ENCODE measurements at places on chromosomes 7 and 10.
A peak's percentile ranks its signal among the peaks of the same experiment; 100 is the strongest.

DNA sequence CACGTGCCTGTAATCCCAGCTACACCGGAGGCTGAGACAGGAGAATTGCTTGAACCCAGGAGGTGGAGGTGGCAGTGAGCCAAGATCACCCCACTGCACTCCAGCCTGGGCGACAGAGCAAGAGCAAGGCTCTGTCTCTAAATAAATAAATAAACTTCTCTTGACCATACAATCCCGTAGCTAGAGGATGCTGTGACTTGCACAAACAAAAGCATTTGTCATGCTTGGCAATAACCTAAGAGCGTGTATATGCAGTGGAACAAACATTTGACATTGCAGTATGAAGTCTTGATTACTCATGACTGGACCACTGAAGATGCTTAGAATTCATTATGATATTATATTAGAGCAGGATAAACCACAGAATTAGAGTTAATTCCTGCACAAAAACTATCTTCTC lies 1.4 kb upstream of the C7orf57 start:
- no peak for DNase-seq

GRCh38 chr10:13038391-13038790 lies 36.9 kb upstream of the CCDC3 start:
- DNase-seq = no peak

DNA sequence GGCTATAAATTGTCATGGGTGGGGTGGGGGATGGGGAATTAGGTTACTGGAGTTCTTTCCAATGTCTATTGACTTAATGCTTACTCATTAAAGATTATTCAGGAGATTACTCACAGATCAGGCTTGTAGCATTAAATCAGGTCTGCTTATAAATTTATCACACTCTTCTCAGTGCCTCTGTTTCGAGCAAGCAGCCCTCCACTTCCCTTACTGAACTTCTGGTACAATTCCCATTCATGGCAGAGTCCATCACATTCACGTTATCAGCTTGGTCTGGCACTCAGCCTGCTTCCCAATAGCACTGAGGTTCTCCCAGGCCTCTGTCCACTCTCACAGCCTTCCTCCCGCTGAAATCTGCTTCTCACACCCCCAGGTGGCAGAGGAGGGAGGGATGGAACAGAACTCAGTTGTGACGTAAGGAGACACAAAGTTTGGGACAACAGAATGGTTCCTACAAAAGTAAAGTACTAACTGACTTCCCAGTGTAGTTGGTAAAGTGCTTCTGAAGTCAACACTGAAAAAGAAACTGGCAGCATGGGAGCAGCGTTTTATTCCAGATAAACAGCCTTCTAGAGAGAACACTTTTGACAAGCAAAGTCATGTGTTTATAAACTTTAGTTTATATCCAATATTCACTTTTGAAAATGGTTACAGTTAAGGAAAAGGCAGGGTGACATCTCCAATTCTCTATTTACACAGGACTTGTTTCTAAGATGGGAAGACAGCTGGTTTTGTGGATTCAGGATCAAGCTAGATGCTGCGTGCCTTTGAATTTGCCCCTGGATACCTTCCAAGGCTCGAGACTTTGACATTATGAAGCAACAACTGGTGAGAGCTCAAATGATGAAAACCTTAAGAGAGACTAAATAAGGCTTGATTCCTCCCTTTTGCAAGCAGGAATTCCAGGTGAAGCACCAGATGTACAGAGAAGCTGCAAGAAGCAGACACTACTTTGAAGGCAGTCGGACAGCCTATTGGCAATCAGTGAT lies 81.4 kb downstream of the ATXN7L1 start:
- no peak for DNase-seq

- DNase-seq = no peak
These were observed 1.7 kb downstream of the SFXN3 start for GRCh38 chr10:101032637-101033224.

- DNase-seq = no peak
These were observed 365.5 kb downstream of the GALNT17 start for GRCh38 chr7:71497256-71497946.

DNA sequence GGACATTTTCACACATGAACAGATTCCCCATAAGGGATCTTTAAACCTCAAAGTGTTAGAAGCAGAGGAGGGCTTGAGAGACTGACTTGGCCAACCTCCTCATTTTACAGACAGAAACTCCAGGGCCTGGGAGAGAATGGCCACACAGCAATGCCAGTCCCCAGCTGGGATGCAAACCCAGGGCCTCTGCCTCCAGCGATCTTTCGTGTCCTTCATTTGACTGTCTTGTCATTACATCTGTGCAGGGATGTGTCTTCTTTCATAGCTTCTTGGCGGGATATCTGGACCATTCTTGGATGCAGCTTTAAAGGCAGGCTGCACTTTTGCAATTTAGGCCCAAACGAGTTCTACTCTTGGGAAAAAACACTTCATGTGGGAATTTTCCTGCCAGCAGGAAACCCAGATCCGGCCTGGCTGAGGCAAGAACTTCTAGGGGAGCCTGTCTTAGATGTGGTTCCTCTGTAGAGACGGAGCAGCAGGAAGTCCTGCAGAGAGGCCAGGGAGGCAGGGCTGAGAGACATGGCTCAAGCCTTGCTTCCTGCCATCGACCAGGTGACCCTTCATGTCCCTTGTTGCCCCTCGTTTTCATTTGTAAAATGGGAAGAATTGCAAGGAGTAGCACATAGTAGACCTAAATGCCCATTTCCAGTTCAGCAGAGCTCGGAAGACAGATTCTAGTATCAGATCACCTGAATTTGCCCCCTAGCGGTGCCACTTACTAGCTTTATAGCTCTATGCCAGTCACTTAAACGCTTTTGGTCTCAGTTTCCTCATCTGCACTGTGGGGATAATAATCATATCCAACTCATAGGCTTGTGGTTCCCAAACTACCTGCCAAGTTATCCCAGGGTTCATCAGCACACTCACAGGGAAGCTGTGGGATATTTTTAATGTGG lies 43.9 kb upstream of the SLC29A3 start:
- no peak for DNase-seq

GRCh38 chr7:24821045-24821753 lies 63.9 kb upstream of the GSDME start:
- DNase-seq = peak; percentile 9

DNA sequence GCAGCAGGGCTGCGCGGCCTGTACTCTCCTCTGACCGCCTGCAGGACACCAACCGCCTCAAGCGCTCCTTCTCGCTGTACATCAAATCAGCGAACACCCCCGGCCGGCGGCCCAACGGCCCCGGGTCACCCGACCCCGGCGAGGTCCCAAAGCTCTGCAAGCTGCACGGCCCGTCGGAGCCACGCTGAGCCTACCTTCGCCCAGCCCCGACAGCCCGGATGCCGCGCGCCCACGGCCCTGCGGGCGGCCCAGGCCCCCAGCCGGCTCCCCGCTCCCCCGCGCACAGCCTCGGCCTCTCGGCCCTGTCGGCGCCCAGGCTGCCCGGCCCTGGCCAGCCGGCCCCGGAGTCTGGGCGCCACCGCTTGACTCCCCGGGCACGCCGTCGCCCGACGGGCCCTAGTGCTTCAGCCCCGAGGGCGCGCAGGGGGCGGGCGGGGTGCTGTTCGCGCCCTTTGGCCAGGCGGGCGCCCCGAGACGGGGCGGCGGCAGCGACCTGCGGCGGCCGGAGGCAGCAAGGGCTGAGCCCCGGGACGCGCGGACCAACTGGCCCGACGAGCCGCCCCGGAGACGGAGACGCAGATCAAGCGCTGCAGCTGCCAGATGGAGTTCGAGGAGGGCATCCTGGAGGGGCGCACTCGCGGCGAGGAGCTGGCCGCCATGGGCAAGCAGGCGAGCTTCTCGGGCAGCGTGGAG lies 11.1 kb upstream of the SEC24C start:
- DNase-seq = no peak

DNA sequence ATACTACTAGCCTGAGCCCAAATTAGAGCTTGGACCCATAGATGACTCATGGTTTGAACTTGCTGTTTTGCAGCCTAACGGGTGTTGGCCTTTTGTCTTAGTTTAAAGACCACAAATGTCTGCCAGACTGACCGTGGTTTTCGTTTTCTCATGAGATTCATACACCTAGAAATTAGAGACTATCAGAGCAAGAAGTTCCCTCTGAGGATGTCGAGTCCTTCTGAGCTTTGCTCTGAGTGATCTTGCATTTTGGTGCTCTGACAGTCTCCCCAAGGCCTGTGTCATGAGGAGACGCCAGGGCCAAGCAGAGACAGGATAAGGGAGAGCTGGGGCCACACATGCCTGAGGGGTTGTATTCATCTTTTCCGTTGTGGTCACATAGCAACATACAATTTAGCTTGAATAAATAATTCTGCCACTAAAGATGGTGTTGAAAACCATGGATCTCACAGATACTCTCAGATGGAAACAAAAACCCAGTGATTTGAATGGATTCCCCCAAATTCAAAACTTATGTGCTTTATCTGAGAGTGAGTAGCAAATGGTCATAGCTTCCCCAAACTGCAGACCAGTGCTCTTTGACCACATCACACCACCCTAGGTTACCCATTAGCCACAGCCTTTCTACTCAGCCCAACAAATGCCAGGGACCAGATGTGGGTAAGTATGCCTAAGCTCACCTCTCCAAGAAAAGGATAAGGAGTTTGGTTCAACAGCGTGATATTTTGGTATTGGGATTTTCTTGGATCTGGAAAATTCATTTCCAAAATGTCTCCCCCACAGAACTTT lies 762.0 kb upstream of the IGFBP3 start:
- no peak for DNase-seq

- peak; percentile 30 for DNase-seq
These were observed 457 bp downstream of the ACADSB start for GRCh38 chr10:123009105-123009820.

GRCh38 chr7:143280566-143280965 lies 4.2 kb upstream of the TMEM139 start:
- no peak for DNase-seq

GRCh38 chr10:125379592-125379991 lies 219.2 kb upstream of the CTBP2 start:
- DNase-seq = no peak

DNA sequence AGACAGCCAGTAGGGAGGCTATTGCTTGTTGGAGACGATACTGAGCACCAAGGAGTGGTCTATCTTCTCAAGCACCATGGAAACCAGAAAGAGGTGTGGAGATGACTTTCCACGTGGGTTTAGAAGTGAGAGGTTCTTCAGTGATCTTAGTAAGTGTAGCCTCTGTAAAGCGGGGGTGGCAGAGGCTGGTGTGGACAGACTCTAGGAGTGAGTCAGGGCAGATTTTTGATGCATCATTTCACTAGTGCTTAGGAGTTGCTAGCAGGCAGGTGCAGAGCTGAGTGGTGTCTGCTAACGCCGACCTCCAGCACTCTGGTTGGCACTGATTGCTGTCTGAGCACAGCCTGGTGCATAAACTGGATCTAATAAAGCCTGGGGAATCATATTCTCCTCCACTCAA lies 78.4 kb upstream of the ADO start:
- DNase-seq = no peak

DNA sequence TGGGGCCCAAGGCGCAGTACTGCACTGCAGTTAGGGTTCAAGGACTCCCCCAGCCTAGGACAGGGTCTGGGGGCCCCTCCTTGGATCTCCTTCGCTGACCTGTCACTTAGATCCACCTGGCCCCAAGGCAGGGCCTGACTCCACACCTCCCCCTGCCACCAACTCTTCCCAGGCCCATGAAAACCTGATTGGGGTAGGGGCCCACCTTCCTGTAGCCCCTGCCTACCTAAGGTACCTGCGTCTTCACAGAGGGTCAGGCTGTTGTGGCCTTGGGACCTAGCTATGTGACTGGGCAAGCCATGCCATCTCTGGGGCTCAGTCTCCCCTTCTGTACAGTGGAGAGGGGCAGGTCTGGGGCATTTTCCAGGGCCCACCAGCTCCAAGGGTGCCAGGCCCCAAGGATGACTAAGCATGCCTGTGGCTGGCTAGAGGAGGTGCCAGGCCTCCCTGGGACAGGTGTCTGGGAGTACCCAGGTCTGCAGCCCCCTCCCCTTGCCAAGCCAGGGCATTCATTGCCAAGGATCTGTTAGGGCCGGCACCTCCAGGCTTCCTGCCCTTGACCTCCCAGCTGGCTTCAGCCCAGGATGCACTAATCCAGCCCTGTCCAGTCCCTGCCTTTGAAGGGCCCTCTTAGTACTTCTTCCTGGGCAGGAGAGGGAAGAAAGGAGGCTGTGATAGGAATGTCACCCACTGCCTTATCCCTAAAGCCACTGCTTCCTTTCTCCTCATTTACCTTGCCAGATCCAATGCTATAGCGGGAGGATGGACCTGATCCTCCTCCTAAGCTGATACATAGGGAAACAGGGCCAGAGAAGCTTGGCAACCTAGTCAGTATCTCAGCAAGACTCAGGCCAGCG lies 1.3 kb downstream of the LIMK1 start:
- DNase-seq = no peak
